ENCODE measurements at places on chromosomes 7 and 10.
A peak's percentile ranks its signal among the peaks of the same experiment; 100 is the strongest.

- no peak for DNase-seq
Observed at GRCh38 chr7:134828361-134828760, 48.9 kb downstream of the CALD1 start.

GRCh38 chr7:151009327-151010036 is 14.8 kb downstream of the ATG9B start:
- DNase-seq = peak; percentile 34

- no peak for DNase-seq
Observed at GRCh38 chr7:119919986-119920385, 353.0 kb upstream of the KCND2 start.

- DNase-seq = no peak
Observed at GRCh38 chr7:2017481-2017891, 215.3 kb downstream of the MAD1L1 start.

GRCh38 chr7:32494946-32495297 is 367 bp upstream of the AVL9 start:
- DNase-seq = no peak

- DNase-seq = no peak
Observed at GRCh38 chr7:47538846-47539311, 43.0 kb downstream of the TNS3 start.

Measured in activated CD8-positive, alpha-beta T cell treated with anti-CD3 and anti-CD28 coated beads for 36 hours (primary cell).